ENCODE measurements at places on chromosomes 2 and 18. TPM values are rescaled to one million over a fixed set of nuclear protein-coding genes. Genes with fewer than 3 reads are reported as not detected.

DOCK10 gene
- 27.3 TPM for total RNA-seq

B4GALT6 gene
- 5.3 TPM for total RNA-seq

PDE1A gene
- 0.17 TPM for total RNA-seq

LIMS4 gene
- total RNA-seq, result 0.56 TPM

LAMA3 gene
- 45.2 TPM for total RNA-seq

CYP27C1 gene
- total RNA-seq, result 4.3 TPM

REG1B gene
- total RNA-seq, result not detected

ACMSD gene
- not detected for total RNA-seq

MEIS1 gene
- total RNA-seq, result 2.4 TPM

APCDD1 gene
- 0.07 TPM for total RNA-seq

PECR gene
- 13.9 TPM for total RNA-seq

SNORC gene
- 5.4 TPM for total RNA-seq

DYSF gene
- 0.75 TPM for total RNA-seq

CDH20 gene
- total RNA-seq, result not detected

FBXO15 gene
- total RNA-seq, result 0.61 TPM

DIPK1C gene
- total RNA-seq, result not detected

IL1R1 gene
- 41.1 TPM for total RNA-seq

E2F6 gene
- 23.8 TPM for total RNA-seq

KCNE4 gene
- total RNA-seq, result 0.46 TPM

SCN7A gene
- not detected for total RNA-seq

DRC1 gene
- 0.15 TPM for total RNA-seq

MRO gene
- total RNA-seq, result 0.05 TPM

ABCB11 gene
- total RNA-seq, result 0.06 TPM

CCDC85A gene
- 0.39 TPM for total RNA-seq

SERPINB10 gene
- not detected for total RNA-seq

CABYR gene
- 16.2 TPM for total RNA-seq
